Fibroblast of lung (primary cell): ENCODE measurements at places on chromosomes 16 and 17. TPM values are rescaled to one million over a fixed set of nuclear protein-coding genes. Genes with fewer than 3 reads are reported as not detected.
A peak's percentile ranks its signal among the peaks of the same experiment; 100 is the strongest.

DNA sequence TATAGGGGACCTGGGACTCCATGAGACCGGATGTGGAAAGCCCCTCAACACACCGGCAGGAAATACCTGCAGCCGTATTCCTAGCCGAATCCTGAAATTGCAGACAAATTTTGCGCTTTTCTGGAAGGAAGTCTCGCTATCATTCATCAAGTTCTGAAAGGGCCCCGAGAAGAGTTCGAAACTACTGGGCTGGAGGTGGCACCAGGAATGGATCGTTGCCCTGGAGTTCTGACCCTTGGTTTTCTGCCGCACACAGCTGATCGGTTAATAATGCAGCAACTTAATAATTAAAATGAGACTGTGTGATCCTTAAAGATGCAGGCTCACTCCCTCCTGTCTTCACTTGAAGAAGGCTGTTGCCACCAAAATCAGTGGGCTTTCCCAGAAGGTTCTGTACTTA is 55.7 kb upstream of the MRTFB start:
- no peak for DNase-seq

DNA sequence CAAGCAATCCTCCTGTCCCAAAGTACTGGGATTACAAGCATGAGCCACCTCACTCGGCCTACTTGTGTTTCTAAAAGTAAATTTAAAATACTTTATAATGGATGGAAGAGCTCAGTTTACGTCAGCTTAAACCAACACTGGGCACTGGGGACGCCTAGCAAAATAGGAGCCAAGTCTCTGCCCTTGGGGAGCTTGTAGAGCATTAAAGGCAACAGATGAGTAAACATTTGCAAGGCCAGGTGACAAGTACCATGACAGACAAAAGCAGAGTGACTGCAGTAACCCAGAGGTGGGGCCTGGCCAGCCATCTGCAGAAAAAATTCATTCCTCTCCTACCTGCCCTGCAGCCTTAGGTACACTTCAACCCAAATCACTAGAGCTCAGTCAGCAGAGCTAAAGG is 12.1 kb upstream of the NLK start:
- DNase-seq = no peak

DNA sequence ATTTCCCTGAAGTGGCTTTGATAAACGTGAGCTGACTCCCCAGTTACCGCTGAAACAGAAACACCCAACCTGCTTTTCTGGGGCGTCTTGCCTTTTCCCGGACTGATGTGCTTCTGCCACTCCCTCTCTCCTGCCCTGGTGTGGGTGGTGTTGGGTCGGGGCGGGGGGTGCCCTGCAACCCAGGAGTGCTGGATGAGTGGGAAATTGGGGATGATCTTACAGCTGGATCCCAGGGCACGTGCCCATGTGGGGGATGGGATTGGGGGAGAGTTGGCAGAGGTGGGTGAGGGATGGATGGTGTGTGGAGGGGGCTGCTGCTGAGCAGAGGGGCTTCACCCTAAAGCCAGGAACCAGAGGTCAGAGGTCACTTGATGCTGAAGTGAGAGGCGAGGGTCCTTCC is 28.5 kb downstream of the PGS1 start:
- DNase-seq = no peak

DNA sequence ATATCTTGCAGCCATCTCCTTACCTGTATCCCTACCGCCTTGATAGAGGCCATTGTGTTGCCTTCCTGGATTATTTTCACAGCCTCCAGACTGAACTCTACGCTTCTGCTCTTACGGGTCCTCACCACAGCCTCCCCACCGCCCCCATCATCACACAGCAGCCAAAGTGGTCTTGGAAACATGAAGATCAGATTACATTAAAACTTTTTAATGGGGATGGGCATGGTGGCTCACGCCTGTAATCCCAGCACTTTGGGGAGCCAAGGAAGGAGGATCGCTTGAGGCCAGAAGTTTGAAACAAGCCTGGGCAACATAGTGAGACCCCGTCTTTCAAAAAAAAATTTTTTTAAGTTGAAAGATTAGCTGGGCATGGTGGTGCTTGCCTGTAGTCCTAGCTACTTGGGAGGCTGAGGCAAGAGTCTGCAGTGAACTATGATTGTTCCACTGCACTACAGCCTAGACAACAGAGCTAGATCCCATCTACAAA is 150.5 kb downstream of the NPIPB5 start:
- no peak for DNase-seq

DNA sequence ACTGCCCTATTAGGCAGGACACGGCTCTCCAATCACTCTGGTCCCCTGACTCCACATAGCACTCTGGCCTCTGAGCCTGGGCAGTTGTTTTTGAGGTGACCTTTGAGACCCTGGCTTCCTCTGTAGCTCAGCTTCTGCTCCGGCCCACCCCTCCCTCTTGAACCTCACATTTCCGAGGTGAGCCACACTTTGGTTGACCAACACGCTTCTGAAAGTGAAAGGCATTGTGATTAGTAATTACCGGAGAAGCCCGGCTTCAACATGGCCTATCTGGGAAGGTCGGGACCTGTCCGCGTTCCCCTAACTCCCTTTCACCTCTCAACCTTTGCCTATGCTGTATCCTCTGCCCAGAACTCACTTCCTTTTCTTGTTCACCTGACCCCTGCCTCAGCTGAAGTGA is 10.3 kb upstream of the ITGAX start:
- no peak for DNase-seq

DNA sequence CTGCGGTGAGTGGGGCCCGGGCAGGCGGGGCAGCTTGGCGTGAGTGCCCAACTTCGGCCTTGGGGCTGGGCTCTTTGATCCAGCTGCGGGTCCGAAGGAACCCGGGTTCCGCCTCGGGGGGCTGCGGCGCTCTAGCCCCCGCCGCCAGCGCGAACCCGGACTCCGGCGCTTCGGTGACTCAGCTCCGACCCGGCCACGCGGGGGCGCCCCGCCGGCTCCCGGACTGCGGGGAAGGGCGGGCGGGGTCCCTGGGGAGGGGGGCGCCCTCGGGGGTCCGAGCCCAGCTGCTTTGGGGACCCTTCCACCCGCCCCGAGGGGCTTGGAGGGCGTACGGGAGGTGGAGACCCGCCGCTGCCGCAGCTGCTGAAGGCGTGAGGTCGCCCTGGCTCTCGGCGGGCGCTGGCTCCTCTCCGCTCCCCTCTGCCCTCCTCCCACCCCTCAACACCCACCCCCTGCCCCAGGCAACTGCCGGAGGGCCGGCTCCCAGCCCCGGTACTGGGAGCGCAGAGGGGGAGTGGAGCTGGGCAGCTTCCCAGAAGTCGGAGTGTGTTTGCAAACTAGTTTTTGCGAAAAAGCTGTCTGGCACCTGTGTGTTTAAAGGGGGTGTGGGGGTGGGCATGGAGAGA is 516 bp downstream of the CPNE2 start:
- DNase-seq = no peak

DNA sequence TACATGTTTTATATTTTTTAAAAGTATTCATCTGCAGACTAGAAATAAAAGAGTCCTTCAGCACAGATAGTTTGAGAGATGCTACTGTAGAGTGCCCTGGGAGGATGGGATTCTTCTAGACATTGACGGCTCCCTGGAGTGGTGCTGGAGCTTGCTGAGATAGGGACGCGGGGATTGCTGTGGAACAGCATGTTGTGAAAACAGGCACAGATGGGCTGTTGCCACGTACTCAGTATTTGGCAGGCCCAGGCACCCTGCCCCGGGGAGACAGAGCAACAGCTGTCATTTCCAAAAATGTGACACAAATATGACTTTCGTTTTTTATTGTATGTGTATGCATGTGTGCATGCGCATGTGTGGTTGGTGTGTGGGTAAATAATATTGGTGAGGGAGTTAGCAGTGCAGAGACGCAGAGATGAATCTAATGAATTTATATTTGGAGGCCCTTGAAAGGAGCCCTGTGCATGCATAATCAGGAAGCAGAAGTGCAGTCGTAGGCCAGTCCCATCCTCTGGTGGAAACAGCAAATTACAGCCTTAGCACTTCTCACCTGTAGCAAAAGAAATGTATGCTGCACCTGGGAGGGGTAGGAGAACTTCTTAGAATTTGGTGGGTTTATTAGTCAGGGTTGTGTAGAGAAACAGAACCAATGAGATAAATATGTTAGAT is 6.2 kb upstream of the ABCA8 start:
- DNase-seq = no peak

- DNase-seq = peak; percentile 65
Measured at GRCh38 chr17:20116683-20117309, 107.6 kb downstream of the SPECC1 start.

DNA sequence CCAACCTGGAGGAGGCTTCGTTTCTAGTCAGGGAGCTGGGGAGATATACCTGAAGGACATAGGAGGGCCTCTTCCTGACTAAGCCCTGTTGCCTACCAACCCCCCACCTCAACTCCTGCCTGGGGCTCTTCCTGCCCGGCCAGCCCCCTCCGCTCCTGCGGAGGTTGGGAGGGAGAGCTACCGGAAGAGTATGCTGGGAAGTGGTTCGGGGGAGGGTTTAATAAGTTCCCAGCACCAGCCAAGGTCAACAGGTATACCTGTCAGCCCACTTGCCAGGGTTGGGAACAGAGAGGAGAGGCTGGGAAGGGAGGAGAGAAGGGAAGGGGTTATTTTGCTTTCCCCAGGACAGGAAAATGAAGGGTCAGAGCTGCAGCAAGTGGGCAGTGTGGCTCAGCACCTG is 4.7 kb downstream of the PPP1R1B start:
- DNase-seq = no peak

- no peak for DNase-seq
Measured at GRCh38 chr16:84090211-84090610, 26.5 kb downstream of the MBTPS1 start.

- no peak for DNase-seq
Measured at GRCh38 chr17:56623383-56623782, 29.9 kb downstream of the NOG start.

DNA sequence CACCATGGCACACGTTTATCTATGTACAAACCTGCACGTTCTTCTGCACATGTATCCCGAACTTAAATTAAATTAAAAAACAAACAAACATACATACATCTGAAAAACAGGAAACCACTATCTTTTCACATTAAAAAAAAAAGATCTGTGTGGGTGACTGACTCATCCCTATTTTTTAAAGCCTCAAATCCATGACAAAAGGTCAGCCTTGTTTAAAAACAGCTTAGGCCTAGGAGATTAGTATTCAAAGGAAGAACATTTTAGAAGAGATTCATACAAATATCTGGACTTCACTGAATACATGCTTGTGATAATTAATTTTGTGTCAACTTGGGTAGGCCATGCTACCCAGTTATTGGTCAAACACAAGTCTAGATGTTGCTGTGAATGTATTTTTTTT is 4.7 kb upstream of the PRKAR1A start:
- no peak for DNase-seq

GRCh38 chr16:70493802-70494201 is 29.6 kb downstream of the COG4 start:
- no peak for DNase-seq

DNA sequence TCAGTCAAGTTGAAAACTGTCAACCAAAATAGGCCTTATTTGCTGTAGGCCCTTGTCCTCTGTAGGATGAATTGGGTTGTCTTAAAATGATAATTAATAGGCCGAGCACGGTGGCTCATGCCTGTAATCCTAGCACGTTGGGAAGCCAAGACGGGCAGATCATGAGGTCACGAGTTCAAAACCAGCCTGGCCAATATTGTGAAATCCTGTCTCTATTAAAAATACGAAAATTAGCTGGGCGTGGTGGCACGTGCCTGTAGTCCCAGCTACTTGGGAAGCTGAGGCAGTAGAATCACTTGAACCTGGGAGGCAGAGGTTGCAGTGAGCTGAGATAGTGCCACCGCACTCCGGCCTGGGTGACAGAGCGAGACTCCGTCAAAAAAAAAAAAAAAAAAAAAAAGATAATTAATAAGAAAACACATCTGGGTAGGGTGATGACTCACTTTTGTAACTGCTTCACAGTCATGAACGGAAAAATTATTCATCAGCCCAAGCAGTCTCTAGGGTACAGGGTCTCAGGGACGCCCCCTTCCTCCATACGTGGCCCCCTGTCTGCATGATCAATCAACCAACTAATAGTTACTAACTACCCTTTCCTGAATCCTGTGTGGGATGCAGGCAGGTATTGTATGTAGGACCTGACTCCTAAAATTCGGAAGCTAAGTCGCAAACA is 137.0 kb upstream of the RCVRN start:
- DNase-seq = no peak

GRCh38 chr16:81715358-81716196 is 63.5 kb upstream of the PLCG2 start:
- no peak for DNase-seq

DNA sequence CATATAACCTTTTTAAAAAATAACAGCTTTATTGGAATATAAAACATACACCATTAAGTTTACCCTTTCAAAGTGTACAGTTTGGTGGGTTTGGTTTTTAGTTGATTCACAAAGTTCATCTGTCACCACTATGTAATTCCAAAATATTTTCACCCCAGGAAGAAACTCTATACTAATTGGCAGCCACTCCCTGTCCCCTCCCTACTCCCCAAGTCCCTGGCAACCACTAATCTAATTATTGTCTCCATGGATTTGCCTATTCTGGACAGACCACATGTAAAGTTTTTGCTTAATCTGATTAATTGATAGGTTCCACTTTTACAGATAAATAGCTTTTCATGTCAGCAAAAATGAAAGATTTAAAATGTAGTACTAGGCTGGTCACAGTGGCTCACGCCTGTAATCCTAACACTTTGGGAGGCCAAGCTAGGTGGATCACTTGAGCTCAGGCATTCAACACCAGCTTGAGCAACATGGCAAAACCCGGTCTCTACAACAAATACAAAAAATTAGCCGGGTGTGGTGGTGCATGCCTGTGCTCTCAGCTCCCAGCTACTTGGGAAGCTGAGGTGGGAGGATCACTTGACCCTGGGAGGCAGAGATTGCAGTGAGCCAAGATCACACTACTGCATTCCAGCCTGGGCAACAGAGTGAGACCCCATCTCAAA is 25.0 kb upstream of the MAPK3 start:
- no peak for DNase-seq

- DNase-seq = no peak
Measured at GRCh38 chr17:1077986-1078711, 81.2 kb downstream of the TIMM22 start.

DNA sequence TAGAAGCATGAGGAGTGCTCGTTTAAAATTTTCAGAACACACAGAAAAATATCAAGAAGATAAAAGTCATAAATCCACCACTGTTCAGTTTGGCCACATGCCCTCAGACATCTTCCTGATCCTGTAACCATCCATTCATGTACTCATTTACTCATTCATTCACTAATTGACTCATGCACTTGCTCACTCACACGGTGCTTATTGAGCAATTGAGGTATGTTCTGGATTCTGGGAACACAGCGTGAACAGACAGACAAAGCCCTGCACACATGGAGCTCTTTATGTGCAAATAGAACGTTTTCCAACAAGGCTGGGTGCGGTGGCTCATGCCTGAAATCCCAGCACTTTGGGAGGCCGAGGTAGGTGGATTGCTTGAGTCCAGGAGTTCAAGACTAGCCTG is 10.2 kb upstream of the NATD1 start:
- DNase-seq = peak; percentile 65

CTRB2 gene
- total RNA-seq = not detected in 2 replicates

CTRB1 gene
- total RNA-seq = not detected in 2 replicates

SCGB1C2 gene
- not detected in 2 replicates for total RNA-seq

ZNF213 gene
- total RNA-seq = 5.9 and 8.8 TPM in 2 replicates

TBC1D3H gene
- not detected in 2 replicates for total RNA-seq

DNAH3 gene
- total RNA-seq = not detected in 2 replicates

ADORA2B gene
- 10.5 and 17.2 TPM in 2 replicates for total RNA-seq

TP53TG3C gene
- total RNA-seq = not detected in 2 replicates

TBC1D26 gene
- 0.17 TPM in 1 of 2 replicates, not detected in the other for total RNA-seq

TBC1D28 gene
- total RNA-seq = not detected in 2 replicates

ABCC12 gene
- total RNA-seq = not detected in 2 replicates

HEXIM2 gene
- 12.8 and 18.7 TPM in 2 replicates for total RNA-seq

ALOX12 gene
- total RNA-seq = 0.17 and 0.26 TPM in 2 replicates

RSL1D1 gene
- total RNA-seq = 40.5 and 56.2 TPM in 2 replicates

GPR142 gene
- total RNA-seq = not detected in 2 replicates

GPT2 gene
- 10.3 and 16.3 TPM in 2 replicates for total RNA-seq

SGCA gene
- 4.1 and 4.3 TPM in 2 replicates for total RNA-seq

ST6GALNAC2 gene
- total RNA-seq = 0.83 and 1.0 TPM in 2 replicates

IRF8 gene
- total RNA-seq = 0.26 TPM in 1 of 2 replicates, not detected in the other

PKMYT1 gene
- 0.26 and 1.2 TPM in 2 replicates for total RNA-seq
